ENCODE measurements at places on chromosomes 2 and 18. TPM values are rescaled to one million over a fixed set of nuclear protein-coding genes. Genes with fewer than 3 reads are reported as not detected.

- no peak overlapping the region for H3K27ac ChIP-seq
- H3K4me1 ChIP-seq, result peaks cover 22% of the 10 kb centered on the region
- H3K4me3 ChIP-seq, result no peak overlapping the region
- H3K27me3 ChIP-seq, result no peaks in the 10 kb centered on the region
- no peaks in the 10 kb centered on the region for H3K36me3 ChIP-seq
Observed at GRCh38 chr2:131115752-131116151, 10.6 kb downstream of the PLEKHB2 start.

DNA sequence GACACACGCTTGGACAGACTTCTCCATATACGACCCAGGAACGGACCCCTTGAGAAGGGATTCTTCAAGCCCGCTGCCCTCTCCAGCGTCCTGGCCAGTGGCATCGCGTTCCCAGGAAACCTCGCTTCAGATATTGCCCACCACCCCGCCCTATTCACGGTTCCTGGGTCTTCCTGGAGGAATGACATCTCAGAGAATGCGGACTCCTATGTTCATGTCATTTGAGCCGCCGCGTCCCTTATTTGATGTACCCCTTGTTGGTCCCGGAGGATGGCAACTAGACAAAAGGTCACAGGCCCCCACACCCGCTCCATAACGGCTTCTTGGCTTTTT is 588 bp upstream of the CCDC93 start:
- no peak for DNase-seq
- H3K36me3 ChIP-seq, result no peaks in the 10 kb centered on the region
- no peak overlapping the region for H3K27ac ChIP-seq
- H3K27me3 ChIP-seq, result no peaks in the 10 kb centered on the region
- peak overlapping the region; percentile 10 for H3K4me3 ChIP-seq

DNA sequence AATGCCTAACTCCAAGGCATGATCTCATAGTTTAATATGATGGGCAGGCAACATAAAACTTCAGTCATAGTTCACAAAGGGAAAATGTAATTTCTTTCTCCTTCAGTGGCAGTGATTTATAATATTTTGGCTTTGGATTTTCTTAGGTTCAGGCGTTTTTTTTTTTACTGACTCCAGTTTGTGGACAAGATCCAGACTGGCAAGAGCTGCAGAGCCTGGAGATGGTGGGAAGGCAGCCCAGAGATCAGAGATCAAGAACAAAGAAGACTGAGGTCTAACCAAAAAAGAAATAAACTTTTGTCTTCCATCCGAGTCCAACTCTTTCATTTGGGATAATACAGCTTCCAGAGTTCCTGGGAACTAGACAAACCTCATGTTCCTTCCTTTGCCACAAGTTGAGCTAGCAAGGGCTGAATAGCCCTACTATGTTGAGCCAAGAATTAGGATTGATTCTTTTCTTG is 215.3 kb upstream of the SETBP1 start:
- no peak overlapping the region for H3K4me3 ChIP-seq
- H3K36me3 ChIP-seq, result no peaks in the 10 kb centered on the region
- H3K4me1 ChIP-seq, result no peaks in the 10 kb centered on the region
- no peaks in the 10 kb centered on the region for H3K27me3 ChIP-seq

DNA sequence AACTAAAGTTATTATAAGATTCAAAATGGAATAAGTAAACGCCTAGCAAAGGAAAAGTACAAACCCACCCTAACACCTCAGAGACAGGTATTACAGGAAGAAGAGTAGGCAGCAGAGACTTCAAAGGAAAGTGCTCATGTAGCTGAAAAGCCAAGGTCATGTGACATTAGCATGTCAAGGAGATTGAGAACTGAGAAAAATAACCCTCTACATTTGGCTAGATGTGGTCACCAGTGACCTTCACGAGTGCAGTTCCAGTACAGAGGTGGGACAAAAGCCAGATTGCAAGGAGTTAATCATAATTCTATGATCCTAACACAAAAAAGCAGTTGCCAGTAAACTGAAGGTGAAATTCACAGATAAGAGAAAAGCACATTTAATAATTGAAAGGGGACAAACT is 252.7 kb downstream of the ZEB2 start:
- no peak overlapping the region for H3K27ac ChIP-seq
- H3K4me1 ChIP-seq, result no peaks in the 10 kb centered on the region
- H3K4me3 ChIP-seq, result no peak overlapping the region
- H3K27me3 ChIP-seq, result no peaks in the 10 kb centered on the region
- H3K36me3 ChIP-seq, result no peaks in the 10 kb centered on the region
- DNase-seq, result no peak

DNA sequence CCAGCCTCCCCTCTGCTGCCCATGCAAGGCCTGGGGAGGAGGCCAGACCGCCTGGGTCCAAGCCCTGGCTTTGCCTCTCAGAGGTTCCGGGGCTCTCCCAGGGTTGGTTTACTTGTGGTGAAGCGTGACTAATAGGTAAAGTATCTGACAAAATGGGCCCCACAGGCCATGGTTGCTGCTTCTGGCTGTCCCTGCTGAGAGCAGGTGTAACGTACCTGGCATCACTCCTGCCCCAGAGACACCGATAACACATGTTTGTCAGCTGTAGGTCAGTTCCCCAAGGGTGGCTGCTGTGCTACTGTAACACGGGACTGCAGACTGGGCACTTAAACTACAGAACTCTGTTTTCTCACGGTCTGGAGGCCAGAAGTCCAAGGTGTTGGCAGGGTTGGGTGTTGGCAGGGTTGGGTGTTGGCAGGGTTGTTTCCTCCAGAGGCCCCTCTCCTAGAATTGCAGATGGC is 34.1 kb downstream of the ODC1 start:
- no peak overlapping the region for H3K27ac ChIP-seq
- no peaks in the 10 kb centered on the region for H3K36me3 ChIP-seq
- no peaks in the 10 kb centered on the region for H3K27me3 ChIP-seq
- no peaks in the 10 kb centered on the region for H3K4me1 ChIP-seq

- peaks cover 18% of the 10 kb centered on the region for H3K4me1 ChIP-seq
- no peaks in the 10 kb centered on the region for H3K27me3 ChIP-seq
- H3K4me3 ChIP-seq, result peak overlapping the region; percentile 42
- peak; percentile 67 for DNase-seq
- no peaks in the 10 kb centered on the region for H3K36me3 ChIP-seq
- no peak overlapping the region for H3K27ac ChIP-seq
Observed at GRCh38 chr2:218010140-218010983, 7.6 kb upstream of the TNS1 start.

GRCh38 chr2:98489486-98489885 is 44.8 kb downstream of the INPP4A start:
- H3K27ac ChIP-seq, result no peak overlapping the region
- H3K36me3 ChIP-seq, result no peaks in the 10 kb centered on the region
- H3K4me1 ChIP-seq, result no peaks in the 10 kb centered on the region
- no peak overlapping the region for H3K4me3 ChIP-seq

DNA sequence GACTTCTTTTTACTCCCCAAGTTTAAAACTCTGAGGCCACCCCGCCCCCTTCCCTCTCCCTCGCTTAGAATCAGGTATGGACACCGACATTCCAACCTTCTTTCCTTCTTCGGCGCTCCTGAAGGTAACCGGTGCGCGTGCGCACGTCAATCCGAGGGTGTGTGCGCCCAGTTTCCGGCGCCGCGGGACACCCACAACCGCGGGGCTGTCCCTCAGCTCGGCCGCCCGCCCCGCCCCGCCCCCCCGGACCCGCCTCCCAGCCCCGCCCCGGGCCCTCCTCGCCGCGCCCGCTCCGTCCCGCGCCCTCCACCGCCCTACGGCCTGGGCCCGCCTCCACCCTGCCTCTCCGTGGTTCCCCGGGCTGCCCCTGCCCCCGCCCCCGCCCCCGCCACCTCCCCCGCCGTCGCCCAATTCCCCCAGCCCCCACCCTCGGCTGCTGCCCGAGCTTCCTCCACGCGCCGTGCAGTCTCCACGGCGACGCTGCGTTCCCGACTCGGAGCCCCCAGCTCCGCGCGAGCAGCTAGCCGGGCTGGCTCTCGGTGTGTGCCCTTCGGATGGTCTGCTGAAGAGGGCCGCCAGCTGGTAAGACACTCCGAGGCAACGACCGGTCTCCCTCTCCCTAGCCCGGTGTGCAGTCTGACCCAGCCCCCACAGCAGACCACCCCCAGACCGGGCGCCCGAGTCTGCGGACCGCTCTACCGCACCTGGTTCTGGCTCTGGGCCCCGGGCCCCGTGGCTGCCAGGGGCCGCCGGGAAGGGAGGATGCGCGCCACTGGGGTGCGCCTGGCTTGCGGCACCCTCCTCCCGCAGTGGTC is 635 bp downstream of the ERICH2 start:
- H3K27me3 ChIP-seq, result no peaks in the 10 kb centered on the region
- H3K4me3 ChIP-seq, result peak overlapping the region; percentile 56
- H3K36me3 ChIP-seq, result no peaks in the 10 kb centered on the region

GRCh38 chr2:184735611-184736010 is 137.3 kb downstream of the ZNF804A start:
- no peaks in the 10 kb centered on the region for H3K4me1 ChIP-seq
- no peak overlapping the region for H3K27ac ChIP-seq
- H3K27me3 ChIP-seq, result no peaks in the 10 kb centered on the region
- H3K36me3 ChIP-seq, result no peaks in the 10 kb centered on the region
- DNase-seq, result no peak

- H3K27ac ChIP-seq, result no peak overlapping the region
- no peaks in the 10 kb centered on the region for H3K4me1 ChIP-seq
- no peaks in the 10 kb centered on the region for H3K27me3 ChIP-seq
- no peaks in the 10 kb centered on the region for H3K36me3 ChIP-seq
- DNase-seq, result no peak
Observed at GRCh38 chr2:224429441-224429810, 27.5 kb upstream of the FAM124B start.

DNA sequence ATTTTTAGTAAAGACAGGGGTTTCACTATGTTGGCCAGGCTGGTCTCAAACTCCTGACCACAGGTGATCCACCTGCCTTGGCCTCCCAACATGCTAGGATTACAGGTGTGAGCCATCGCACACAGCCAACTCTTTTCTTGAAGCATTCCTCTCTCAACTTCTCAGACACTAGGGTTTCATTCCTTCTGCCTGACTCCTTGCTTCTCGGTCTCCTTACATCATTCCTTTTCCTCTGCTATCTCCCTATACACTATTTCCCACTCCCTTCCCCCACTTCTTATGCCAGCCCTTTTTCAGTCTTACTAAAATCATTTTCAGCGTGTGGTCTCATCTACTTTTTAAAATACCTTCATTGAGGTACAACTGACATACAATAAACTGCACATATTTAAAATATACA is 6.1 kb downstream of the SOS1 start:
- no peak overlapping the region for H3K27ac ChIP-seq
- H3K27me3 ChIP-seq, result no peaks in the 10 kb centered on the region
- H3K36me3 ChIP-seq, result no peaks in the 10 kb centered on the region
- no peak for DNase-seq

DNA sequence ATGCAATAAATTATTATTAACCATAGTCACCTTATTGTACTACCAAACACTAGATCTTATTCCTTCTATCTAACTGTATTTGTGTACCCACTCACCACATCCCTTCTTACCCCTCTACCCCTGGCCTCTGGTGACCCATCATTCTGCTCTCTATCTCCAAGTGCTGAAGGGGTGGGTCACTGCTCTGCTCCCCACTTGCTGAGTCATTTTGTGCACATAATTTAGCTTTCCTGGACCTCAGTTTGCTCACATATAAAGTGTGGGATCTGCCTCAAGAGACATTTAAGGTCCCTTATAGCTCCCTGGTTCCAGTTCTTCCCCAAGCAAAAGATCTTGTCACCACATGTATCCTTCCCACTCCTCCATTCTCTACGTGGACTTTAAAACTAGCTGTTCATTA is 169.4 kb downstream of the ZNF385B start:
- no peaks in the 10 kb centered on the region for H3K27me3 ChIP-seq
- H3K27ac ChIP-seq, result no peak overlapping the region
- no peaks in the 10 kb centered on the region for H3K4me1 ChIP-seq
- no peak overlapping the region for H3K4me3 ChIP-seq
- no peak for DNase-seq

GRCh38 chr18:47411159-47411558 is 159.7 kb upstream of the SKOR2 start:
- H3K4me1 ChIP-seq, result no peaks in the 10 kb centered on the region
- no peak for DNase-seq
- H3K27me3 ChIP-seq, result no peaks in the 10 kb centered on the region
- no peaks in the 10 kb centered on the region for H3K36me3 ChIP-seq
- H3K4me3 ChIP-seq, result no peak overlapping the region
- H3K27ac ChIP-seq, result no peak overlapping the region

DNA sequence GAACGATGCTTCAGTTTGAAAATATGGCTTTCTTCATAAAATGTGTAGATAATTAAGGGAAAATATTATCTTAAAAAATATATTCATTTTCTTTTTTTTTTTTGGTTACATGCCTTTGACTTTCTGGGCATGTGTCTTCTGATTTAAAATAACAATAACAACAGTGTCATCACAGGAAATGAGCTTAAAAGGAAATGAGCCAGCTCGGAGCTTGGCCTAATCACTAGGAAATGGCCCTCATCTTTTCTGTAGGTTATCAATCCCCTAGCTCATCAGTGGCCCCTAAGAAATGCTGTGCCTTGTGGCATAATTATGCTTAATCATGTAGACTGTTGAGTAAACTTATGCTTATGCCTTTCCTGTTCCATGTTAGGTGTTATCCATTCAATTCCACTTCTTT is 141.8 kb upstream of the FHL2 start:
- H3K27me3 ChIP-seq, result no peaks in the 10 kb centered on the region
- no peak for DNase-seq
- no peak overlapping the region for H3K27ac ChIP-seq
- no peak overlapping the region for H3K4me3 ChIP-seq
- no peaks in the 10 kb centered on the region for H3K4me1 ChIP-seq

DNA sequence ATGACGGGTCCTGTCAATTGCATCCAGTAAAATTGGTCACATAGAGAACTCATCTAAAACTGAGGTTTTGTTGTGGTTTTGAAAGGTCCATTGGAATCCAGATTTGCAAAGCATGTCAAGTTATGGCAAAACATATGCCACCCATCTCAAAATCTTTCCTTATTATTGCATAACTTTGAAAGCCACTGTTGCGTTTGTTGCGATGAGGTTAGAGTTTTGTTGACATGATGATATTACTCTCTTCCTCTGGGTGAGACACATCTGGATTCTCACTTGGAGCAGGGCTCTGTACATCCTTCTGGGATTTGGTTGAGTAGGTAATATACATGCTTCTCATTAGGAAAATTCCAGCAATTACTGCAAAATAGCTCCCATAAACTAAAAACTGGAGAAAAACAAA is 20.6 kb downstream of the SCYGR5 start:
- no peaks in the 10 kb centered on the region for H3K36me3 ChIP-seq
- no peaks in the 10 kb centered on the region for H3K4me1 ChIP-seq
- no peaks in the 10 kb centered on the region for H3K27me3 ChIP-seq
- no peak overlapping the region for H3K4me3 ChIP-seq
- no peak for DNase-seq

TXNDC2 gene
- not detected for total RNA-seq

SNORC gene
- not detected for total RNA-seq

MYCN gene
- 12.1 TPM for total RNA-seq

CNTNAP5 gene
- total RNA-seq, result not detected

FSHR gene
- not detected for total RNA-seq

TUBA3E gene
- 0.27 TPM for total RNA-seq

RGPD4 gene
- not detected for total RNA-seq

GLI2 gene
- total RNA-seq, result 1.4 TPM

SH2D6 gene
- total RNA-seq, result 5.5 TPM

GCG gene
- total RNA-seq, result not detected

LGALSL gene
- 8.1 TPM for total RNA-seq

ADRA2B gene
- total RNA-seq, result 0.13 TPM
